ENCODE measurements at places on chromosomes 4 and X.

DNA sequence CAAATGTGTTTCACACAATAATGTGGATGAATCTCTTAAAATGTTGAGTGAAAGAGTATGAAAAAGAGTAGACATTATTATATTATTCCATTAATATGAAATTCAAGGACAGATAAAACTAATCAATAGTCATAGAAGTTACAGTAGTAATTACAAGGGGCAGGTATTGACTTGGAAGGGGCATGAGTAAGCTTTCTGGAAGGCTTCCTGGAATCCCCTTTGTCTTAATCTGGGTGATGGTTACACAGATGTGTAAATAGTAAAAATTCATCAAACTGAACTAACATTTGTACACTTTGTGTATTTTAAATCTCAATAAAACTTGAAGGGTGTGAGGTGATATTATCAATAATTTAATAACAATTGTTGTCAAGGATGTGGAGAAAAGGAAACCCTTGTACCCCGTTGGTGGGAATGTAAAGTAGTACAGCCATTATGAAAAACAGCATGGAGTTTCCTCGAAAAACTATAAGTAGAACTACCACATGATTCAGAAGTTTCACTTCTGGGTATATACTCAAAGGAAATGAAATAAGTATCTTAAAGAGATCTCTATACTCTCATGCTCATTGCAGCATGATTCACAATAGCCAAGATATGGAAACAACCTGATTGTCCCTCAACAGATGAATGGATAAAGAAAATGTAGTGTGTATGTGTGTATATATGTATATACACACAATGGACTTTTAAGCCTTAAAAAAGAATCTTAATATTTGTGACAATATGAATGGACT lies 96.9 kb upstream of the MID1IP1 start:
- no peak for DNase-seq

DNA sequence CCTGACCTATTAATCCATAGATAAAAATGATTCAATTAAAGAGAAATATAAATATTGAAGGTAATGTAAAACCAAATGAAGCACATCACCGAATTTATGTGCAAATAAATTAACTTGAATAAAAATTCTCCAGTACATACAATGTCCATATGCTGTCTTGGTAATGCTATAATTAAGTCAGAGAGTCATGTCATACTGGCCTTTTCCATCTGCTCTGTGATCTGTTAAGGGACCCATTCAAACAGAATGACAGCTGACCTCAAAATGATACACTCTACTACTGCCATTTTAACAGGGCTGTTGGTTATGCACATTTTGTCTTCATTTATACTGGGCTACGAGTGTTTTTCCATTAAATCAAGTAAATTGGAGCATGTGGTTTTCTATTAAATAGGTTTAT lies 99.3 kb downstream of the TEX13A start:
- DNase-seq: no peak

- no peak for DNase-seq
Measured at GRCh38 chrX:29926659-29927058, 288.7 kb upstream of the MAGEB2 start.

DNA sequence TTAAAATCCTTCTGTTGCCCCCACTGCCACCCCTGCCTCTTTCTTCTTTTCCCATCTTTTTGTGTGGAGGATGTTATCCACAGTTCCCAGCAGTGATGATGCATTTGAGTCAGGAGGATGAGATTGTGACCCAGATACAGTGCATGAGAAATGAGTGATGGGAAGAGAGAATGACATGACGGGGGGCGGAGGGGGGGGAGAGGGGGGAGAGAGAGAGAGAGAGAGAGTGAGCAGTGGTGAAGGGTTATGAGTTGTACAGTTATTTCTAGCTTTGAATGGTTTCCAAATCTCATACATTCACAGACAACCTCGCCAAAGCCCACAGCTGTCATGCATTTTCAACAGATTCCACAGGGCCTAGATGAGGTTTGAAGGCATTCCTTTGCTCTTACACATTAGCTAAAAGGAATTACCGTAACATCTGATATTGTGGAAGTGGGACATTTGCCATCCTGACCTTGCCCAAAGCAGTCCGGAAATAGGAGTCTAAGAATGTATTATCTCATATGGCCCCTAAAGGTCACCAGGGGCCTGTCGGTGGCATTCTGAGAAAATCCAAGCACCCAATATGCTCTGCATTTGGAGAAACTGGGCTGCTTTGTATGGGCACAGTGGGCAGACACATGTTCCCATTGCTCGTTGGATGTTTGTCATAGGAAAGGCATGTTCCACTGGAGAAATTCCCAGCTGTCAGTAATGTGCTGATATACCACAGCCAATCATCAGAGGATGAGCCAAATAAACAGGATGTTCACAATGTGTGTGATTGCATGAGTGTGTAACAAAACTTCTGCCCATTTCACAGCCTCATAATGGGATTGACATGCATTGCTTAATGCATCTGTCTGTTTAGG lies 435.8 kb downstream of the SPRY1 start:
- DNase-seq: no peak

GRCh38 chr4:111128327-111128726 lies 505.4 kb upstream of the PITX2 start:
- no peak for DNase-seq

DNA sequence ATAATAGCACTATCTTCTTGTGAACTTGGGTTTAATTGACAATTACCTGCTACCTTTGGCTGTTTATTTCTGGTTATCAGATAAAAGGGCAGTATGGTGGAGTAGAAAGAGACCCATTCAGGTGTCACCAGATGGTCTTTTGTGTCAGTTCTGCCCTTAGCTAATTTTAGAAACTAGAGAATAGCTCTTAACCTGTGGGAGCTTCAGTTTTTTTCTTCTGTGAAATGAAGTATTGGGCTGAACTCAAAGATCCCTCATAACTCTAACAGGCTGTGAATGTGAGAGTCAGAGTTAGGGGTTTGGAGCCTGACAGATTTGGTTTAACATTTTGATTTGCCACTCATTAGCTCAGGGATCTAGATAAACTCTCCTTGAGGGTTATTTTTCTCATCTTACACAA lies 335.2 kb downstream of the PPP1R2C start:
- DNase-seq: no peak

DNA sequence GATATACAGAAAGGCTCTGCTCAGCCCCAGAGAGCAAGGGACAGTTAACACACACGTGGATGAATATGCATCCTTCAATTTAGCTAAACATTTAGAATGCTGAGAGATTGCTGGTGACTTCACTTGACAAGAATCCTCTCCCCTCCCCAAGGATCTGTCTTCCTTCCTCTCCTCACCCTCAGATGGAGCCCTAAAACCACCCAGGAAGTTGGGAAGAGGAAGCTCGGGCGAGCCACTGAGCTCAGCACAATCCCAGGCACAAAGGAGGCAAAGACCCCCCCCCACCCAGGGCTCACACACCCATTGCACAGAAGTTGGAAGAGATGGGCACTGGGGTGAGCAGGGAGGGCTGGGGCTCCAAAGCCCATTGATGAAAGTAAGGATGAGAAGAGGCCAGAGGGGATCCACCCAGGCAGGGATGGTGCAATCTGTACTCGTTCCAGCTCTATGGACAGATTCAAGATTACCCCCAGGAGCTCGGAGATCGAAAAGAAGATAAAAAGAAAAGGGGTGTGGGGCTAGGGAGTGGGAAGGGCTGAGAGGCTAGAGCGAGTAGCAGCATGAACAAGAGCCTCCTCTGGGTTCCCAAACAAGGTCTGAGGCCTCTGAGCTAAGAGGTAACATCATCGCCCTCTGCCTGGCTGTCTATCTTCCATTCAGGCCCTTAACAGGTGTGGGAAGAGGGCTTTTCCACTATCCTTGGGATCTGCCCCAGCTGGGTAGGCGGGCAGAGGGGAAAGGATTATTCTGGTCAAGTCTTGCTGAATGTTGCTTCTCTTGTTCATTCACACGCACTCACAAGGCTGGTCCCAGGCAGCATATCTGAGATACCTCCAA lies 1.2 kb downstream of the TFE3 start:
- DNase-seq: no peak

GRCh38 chr4:28776004-28776403 lies 1915.4 kb downstream of the STIM2 start:
- no peak for DNase-seq

DNA sequence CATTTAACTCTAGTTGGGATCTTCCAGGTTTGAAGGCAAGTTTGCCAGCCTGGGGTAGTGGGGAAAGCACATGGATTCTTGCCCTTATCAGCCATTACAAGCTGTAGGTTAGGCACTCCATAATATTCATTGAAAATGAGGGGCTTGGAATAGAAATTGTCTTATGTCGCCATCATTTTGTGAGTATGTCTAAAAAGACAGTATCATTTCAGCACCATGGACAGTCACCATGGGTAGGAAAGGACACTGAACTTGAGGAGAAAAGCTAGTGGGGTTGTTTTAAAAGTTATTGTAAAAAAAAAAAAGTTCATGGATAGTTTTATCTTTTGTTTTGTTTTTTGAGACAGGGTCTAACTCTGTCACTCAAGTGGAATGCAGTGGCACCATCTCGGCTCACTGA lies 356.1 kb downstream of the HNRNPD start:
- no peak for DNase-seq

- peak; percentile 29 for DNase-seq
Measured at GRCh38 chr4:81648576-81649275, 177.0 kb upstream of the RASGEF1B start.
